Bronchial epithelial cell (primary cell): ENCODE measurements at places on chromosomes 3 and 15.
A peak's percentile ranks its signal among the peaks of the same experiment; 100 is the strongest.

DNA sequence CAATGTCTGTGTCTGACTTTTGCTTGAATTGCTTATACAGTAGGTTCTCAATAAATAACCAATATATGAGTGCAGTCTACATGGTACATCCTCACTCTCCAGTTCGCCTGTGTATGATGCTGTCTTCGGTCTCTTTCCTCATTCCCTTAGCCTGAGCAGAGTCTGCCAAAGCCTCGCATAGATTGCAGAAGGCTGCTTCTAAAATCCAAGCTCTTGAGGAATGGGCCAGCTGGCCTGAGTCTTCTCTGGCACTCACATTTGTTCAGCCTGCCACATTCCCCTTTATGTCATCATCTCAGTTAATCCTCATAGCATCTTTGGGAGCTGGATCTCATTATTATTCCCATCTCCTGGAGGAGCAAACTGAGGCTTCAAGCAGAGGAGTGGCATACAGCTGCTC lies 27.2 kb upstream of the ADAMTS7 start:
- no peak for DNase-seq

- no peak for DNase-seq
Measured at GRCh38 chr15:98643115-98643514, 5.2 kb upstream of the IGF1R start.

DNA sequence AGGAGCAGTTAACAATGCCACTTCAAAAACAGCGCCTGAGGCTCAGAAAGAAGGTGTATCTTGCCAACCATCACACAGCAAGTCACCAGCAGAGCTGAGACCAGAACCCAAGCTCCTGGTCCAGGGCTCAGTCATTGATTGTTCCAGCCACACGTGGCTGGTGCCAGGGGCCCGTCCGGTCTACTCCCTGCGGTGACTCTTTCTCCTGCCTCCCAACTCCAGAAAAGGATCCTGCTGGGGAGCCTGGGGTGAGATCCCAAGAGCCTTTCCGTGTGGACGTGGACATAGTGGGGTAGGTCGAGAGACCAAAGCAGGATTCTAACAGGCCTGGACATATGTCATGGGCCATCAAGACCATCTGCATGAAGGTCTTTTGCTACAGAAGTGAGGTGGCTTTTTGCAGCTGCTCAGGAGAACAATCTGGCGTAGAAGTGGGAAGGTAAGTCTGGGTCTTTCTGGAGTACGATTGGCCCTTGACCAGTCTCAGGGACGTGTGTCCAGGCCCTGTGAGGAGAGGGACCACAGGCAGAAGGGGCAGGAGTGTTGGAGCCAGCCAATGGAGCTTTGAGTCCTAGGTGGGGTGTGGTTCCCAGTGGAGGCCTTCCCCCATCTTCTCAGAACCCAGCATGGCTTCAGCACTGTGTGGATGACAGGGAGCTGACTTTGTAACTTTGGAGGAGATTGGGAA lies 105.4 kb downstream of the HMG20A start:
- DNase-seq: no peak

DNA sequence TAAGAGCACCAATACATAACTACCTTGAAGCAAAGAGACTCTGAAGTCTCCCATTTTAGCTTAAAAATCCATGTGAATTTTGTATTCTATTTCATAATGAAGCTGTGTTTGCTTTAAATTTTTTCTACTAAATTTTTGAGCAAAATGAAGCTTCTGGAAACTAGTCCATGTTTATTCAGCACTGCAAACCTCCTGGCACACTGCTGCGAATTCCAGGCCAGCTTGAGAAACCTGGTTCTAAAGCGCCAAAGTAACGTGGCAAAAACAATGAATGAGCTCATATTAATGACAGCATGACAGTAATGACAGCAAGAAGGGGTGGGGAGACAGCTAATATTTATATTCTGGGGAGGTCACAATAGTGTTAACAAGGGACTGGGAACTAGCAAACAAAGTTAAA lies 25.7 kb downstream of the CEP152 start:
- no peak for DNase-seq

- DNase-seq: peak; percentile 30
Measured at GRCh38 chr3:142779591-142779990, 55.8 kb downstream of the TRPC1 start.

GRCh38 chr3:139310474-139310933 lies 33.3 kb upstream of the MRPS22 start:
- DNase-seq: peak; percentile 50

DNA sequence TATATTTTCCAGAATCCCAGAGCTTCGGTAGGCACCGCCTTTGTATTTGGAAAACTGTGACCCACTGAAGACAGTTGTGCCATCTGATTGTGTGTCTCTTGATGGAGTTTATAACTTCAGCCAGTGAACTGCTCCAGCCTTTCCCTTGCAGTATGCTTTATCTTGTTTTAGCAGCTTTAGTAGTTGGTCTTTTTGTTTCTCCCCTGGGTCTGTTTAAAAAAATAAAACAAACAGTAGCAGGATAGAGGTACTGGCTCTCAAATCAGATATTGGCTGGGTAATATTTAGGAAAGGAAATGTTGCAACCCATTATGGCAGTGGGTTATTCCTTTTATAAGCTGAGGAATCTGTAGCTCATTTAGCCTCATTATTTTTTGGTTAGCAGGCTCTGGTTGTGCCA lies 151.5 kb upstream of the BFSP2 start:
- DNase-seq: no peak

- peak; percentile 82 for DNase-seq
Measured at GRCh38 chr3:100875239-100875638, 118.0 kb downstream of the ABI3BP start.

DNA sequence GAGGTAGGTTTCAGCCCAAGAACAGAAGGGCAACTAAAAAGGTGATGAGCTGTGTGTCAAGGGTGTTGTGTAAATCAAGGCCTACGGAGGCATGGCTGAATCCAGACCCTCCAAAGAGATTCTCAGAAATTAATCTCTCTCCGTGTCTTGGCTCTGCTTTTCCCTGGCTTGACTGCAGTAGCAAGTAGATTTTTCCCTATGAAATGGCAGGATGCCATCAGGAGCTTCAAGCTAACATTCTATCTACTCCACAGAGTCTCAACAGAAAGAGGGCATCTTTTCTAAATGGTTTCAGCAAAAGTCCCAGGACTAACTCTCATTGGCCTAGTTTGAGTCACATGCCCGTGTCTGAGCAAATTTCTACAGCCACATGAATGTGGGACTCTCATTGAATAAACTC lies 58.3 kb downstream of the LSM3 start:
- DNase-seq: no peak

GRCh38 chr3:186772281-186772694 lies 11.1 kb upstream of the EIF4A2 start:
- DNase-seq: no peak

- peak; percentile 62 for DNase-seq
Measured at GRCh38 chr3:151468284-151468917, 7.5 kb upstream of the IGSF10 start.

- DNase-seq: no peak
Measured at GRCh38 chr15:59282515-59283337, 76.1 kb downstream of the LDHAL6B start.

GRCh38 chr3:139427283-139428060 lies 38.0 kb upstream of the COPB2 start:
- peak; percentile 79 for DNase-seq

GRCh38 chr15:98943051-98943508 lies 64.5 kb downstream of the PGPEP1L start:
- no peak for DNase-seq

GRCh38 chr3:186287711-186288110 lies 74.3 kb downstream of the DGKG start:
- peak; percentile 21 for DNase-seq

GRCh38 chr3:194982472-194982871 lies 288.5 kb downstream of the XXYLT1 start:
- no peak for DNase-seq

- DNase-seq: no peak
Measured at GRCh38 chr3:30503446-30503845, 103.0 kb upstream of the TGFBR2 start.

GRCh38 chr3:39166134-39166710 lies 12.8 kb upstream of the CSRNP1 start:
- peak; percentile 93 for DNase-seq

DNA sequence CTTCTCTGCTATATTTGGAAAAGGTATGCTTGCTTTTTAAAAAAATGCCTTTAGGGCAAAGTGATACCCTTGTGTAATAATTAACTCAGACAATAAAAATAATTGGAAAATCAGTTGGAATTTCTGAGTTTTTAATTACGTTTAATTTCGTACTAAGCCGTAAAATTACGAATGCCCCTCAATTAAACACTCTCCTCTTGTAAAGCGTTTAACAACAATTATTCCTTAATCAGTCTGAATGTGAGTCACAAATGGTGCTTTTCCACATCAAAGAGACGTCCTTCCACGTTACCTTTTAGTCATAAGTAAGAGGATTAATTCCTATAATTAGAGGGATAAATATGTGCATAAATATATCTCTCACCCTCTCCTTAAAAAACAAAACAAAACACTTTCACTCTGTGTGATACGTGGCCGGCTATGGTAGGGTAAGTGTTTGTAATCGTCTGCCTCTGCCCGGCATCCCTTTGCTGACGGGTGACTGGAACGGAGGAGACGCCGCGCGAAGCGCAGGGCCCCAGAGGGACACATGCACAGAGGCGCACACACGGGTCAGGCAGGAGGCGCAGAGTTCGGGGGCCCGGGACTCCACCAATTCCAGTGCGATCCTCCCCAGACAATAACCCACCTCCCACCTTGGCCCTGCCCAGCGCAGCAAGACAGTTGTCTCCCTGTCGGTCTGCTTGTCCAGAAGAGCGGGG lies 9.7 kb upstream of the MEIS2 start:
- DNase-seq: peak; percentile 30

DNA sequence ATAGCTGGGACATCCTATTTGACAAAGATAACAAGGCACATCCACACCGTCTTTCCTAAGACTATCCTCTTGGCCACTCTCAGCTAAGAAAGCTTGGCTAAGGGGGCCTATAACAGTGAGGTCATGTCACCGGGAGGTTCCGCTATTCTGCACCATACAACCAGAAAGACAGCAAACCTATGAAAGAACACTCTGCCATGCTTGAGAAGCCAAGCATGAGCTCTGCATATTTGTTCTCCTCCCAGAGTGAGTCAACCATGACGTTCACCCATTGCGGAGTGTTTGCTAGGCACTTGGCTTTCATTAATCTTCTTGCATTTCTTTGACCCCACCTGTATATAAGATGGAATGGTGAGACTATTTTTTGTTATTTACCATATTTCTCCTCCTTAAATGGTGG lies 141.2 kb downstream of the GMNC start:
- peak; percentile 50 for DNase-seq

GRCh38 chr15:75647370-75648155 lies at the start of gene SNX33:
TSS of gene SNX33 (plus strand) at chr15:75647912. CDS start at chr15:75649103, 1,191 bp downstream.
- DNase-seq: peak; percentile 72

GRCh38 chr15:63856711-63857460 lies 23.1 kb upstream of the HERC1 start:
- peak; percentile 36 for DNase-seq

DNA sequence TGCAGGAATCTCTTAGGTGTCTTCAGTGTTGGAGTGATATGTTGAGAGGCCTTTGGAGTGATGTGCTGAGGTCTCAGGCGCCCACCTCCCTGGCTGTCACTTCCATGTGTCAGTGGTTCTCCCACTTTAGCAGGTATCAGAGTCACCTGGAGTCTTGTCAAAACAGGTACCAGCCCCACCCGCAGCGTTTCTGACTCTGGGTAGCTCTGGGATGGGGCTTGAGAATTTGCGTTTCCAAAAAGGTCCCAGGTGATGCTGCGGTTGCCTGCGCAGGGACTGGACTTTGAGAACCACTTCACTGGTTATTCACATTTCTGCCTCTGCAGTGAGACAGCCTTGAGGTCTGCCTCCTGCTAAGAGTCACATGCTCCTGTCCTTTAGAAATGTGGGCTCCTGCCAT lies 15.5 kb downstream of the UMPS start:
- no peak for DNase-seq

- DNase-seq: no peak
Measured at GRCh38 chr3:177725165-177725564, 527.9 kb upstream of the TBL1XR1 start.

DNA sequence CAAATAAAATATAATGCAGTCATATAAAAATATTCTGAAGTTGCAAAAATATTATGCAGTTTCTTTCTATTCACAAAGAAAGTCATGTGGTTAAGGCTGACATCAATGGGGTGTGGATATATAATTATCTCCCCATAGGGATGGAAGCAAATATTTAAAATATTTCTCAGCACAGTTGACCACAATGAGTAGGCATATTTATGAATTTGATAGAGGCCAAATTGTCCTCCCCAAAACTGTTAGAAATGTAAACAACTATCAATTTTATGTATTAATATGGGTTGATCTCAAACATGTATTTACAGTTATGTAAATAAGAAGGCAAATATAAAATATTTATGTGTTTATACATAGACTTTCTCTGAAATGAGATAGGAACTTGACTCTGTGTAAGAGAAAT lies 246.0 kb upstream of the CBLB start:
- peak; percentile 38 for DNase-seq

- DNase-seq: no peak
Measured at GRCh38 chr3:73572368-73572767, 52.4 kb downstream of the PDZRN3 start.

DNA sequence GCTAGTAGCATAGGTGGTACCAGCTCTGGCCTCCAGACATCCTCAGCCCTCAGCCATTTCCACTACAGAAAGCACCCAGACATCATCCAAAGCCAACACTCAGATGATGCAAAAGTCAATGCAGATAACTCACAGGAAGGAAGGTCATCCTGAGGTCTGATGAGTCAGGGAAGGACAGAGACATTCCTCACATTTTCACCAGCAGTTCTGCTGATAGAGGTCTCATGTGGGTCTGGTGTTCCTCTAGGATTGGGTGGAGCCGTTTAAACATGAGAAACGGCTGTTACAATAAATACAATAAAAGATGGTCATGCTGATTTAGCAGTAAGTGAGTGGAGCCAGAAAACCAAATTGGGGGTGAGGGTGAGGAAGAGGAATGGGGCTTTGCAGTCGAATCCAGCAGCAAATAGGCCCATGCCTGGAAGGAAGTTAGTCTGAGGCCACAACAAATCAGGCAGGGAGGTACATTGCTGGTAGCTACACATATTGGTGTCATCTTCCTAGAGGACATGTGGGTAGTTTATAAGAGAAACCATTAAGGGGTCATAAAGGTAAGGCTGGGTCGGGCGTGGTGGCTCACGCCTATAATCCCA lies 33.3 kb upstream of the FLNB start:
- DNase-seq: peak; percentile 91

DNA sequence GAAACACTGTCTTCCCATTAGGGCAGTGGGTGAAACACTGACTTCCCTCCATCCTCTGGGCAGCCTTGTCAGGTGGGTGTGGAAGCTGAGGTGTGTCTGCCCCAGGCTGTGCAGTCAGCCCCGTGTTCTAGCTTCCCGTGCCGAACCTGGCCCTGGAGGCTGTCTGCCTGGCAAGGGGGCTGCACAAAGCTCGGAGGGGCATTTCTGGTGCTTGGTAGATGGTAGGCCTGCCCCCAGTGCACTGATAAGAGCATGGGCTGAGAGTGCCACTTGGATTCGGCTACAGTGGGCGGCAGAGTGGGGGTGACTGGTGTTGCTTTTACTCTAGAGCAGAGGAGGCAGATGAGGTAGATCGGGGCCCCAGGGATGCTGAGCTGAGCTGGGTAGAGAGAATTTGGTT lies 21.3 kb downstream of the IGF1R start:
- DNase-seq: no peak
